ENCODE measurements at places on chromosomes 1 and 21.
A peak's percentile ranks its signal among the peaks of the same experiment; 100 is the strongest.

GRCh38 chr1:231663211-231663792, 36.7 kb downstream of the DISC1 start:
- peak; percentile 88 for DNase-seq

- DNase-seq = no peak
Measured at GRCh38 chr1:174219606-174220370, 60.5 kb downstream of the RABGAP1L start.

DNA sequence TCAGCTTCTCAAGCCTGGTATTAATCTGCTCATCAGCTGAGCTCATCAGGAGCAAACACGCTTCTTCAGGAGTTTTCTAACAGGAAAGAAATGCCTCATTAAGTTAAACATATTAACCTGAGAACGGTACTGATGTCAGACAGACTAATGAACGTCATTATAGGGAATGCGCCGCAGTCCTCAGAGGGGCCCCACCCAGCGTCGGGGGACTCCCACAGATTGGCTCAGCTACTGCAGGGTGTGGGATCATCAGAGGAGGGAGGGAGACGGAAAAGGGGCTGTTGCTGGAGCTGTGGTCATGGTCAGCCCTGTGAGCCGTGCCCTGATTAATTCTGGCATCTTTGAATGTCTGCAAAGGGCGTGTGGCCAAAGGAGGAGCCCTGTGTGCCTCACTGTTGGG, 348.5 kb downstream of the PTPRU start:
- no peak for DNase-seq

DNA sequence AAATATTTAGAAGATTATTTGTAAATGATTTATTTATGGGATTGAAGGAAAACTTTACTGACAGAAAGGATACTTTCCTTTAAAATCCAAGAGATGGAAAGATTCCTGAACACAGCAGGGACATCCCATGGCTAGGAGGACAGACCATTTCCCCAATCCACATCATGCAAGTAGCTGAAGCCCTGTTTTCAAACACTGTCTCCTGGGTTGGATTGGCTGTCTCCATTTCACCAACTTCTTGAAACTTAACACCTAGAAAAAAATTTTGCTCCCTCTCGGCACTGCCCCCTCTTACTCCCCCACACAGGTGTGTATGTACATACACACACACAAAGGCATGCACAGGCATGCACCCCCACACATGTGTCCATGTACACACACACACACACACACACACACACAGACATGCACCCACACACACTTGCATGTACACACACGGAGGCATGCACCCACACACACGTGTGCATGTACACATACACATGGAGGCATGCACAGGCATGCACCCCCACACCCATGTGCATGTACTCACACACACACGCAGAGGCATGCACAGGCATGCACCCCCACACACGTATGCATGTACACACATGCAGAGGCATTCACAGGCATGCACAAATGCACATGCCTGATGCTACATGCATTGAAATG, 320.0 kb downstream of the CHRM3 start:
- no peak for DNase-seq

DNA sequence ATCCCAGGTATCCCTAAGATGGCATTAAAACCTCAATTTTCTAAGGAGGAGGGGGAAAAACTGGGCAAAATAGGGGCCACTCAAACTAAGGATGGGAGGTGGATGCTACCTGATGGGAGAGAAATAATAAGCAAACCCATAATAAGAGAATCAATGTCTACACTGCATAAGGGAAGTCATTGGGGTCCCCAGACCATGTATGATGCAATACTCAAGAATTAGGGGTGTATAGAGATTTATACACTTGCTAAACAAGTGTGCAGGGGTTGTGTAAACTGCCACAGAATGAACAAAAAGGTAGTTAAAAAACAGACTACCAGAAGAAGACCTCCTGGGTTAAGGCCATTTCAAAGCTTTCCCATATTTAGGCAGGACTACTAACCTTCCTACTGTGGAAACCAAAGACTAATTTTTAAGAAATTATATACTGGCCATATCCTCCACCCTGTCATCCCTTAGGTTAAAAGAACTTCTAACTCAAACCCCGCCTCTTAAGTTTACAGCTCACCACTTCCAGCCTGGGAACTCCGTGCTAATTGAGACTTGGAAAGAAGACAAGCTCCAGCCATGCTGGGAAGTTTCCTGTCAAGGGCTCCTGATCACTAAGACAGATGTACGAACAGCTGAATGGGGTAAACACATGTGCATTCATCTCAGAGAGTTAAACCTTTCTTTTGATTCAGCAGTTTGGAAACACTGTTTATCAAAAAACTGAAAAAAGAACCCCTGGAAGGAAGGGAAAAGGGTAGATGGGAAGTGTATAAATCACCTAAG, 64.4 kb upstream of the TLR5 start:
- no peak for DNase-seq

- DNase-seq = no peak
Measured at GRCh38 chr1:227937031-227937837, 10.5 kb downstream of the WNT9A start.

GRCh38 chr1:80171631-80172030, 1165.1 kb upstream of the ADGRL4 start:
- no peak for DNase-seq

DNA sequence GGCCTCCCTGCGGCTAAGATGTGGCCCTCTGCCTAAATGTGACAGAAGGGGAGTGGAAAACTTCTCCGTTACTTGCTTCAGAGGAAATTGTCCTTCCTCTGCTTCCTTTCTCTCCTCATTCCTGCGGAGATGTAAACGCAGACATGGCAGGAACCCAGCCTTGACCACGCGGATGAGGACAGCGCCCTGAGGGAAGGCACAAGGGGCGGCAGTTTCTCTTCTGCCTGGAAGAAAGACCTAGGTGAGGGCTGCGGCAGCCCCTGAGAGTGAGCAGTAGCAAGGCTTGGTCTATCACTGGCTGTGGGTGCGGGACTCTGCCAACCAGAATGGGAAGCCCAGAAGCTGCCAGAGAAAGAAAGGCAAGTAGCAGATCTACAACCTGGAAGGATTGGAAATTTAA, 14.0 kb upstream of the CTPS1 start:
- DNase-seq = no peak

- no peak for DNase-seq
Measured at GRCh38 chr1:234531151-234531635, 52.2 kb upstream of the TARBP1 start.

DNA sequence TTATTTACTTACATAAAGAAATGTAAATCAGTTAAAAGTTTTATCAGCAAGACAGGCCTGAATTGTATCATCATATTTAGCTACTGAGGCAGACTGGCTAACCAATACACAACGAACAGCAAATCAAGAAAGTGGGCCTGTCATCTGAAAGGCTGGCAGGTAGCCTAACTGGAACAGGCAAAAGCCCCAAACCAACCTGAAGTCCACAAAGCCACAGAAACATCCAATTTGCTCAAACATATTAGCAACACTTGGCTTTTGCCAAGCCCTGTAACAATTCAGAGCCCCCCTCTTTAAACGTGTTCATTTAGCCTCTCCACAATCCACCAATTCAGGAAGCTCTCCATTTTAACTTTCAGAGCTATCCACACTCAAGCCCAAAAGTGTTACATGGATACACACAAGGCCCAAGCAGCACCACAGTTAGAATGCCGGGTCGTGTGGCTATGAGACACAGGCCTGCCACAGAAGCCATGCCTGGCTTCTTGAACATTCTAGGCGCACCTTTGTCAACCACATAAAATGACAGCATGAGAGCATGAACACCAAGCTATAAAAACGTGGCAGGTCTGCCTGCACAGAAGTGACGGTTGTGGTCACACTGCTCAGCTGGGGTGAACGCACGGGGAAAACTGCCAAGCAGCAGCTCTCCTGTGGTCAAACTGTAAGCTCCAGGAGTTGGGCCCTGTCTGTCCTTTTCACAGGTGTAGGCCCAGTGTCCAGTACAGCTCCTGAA, 49.3 kb downstream of the CD34 start:
- no peak for DNase-seq

- DNase-seq = no peak
Measured at GRCh38 chr1:248144513-248145198, at the start of gene OR2M5. TSS of gene OR2M5 (plus strand) at chr1:248145148. CDS start at chr1:248145148, 0 bp downstream.

- DNase-seq = no peak
Measured at GRCh38 chr1:230176871-230177411, 109.9 kb downstream of the GALNT2 start.

GRCh38 chr21:43299441-43300277, 127.3 kb downstream of the SIK1 start:
- DNase-seq = no peak

GRCh38 chr1:85328713-85329397, 52.4 kb upstream of the BCL10 start:
- no peak for DNase-seq

GRCh38 chr1:158328426-158328825, 2.9 kb downstream of the CD1B start:
- DNase-seq = peak; percentile 71

DNA sequence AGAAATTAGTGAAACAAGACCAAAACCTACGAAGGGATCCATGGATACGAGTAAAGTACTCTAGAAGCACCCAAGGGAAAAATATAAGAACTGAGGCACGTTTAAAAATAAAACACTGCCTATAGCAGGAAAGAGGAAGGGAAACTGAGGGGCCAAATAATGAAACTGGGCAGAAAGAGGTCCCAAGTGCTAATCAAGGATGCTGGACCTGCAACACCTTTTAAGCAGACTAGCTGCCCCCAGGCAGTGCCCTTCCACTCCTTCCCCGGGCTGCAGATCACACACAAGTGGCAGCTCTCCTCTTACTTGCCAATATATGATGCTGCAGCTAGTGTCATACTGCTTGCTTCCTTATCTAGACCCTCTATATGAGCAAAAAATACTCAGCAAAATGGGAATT, 7.6 kb upstream of the OTUD7B start:
- DNase-seq = no peak

- no peak for DNase-seq
Measured at GRCh38 chr1:234956821-234957329, 171.8 kb downstream of the TOMM20 start.

DNA sequence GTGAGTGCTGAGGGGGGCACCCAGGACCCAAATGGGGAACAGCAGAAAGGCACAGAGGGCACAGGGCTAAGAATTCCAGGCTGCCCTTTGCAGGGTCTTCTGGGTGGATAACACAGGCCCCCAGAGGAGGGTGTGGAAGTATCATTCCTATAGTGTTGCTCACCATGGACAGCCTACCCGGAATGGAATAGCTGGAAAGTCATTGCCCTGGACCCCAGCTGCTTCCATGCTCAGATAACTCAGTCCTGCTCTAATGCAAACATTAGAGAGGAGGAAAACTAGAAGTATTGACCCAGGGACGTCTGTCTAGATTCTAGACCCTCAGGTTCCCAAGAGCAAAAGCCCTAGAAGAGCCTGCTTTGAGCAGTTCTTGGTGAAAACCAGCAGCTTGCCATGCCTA, 24.7 kb downstream of the SLC6A17 start:
- no peak for DNase-seq

DNA sequence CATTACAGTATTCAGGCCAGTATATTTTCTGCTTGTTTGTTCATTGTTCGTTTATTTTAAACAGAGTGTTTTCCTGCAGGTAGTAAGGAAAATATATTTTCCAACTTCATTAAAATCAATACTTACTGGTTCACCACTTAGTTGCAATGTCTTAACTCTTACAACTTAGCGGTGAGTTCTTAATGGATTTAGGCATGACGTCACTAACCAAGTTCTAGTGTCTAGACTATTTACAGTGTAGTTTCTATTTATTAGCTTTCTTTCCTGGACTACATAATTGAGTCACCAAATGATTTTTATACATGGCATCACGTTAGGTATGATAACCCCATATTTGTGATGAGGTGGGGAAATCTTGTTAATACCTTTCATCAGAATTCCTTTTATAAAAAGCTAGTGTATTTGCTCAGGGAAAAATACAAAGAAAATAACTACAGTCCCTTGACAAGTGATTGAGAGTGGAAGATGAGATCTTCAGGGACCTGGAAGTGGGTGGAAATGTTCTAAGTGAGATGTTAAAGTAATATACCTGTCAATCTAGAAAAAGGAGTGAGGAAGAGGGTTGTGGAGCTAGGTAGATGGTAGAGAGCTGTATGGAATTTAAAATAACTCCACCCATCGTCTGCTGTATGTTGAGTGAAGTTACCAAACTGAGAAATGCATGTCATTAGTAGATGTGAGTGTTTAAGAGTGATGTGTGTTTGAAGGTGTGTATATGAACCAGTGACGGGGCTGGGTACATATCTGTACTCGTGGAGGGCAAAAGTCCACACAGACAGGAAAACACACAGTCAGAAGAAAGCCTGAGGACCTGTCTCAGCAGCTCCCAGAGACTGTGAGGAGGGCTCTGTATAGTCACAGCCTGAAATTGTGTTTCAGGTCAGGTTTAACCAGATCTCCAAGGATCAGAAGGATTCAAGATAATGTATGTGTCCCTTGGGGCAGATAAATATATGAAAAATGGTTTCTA, 197.6 kb upstream of the ADAMTS5 start:
- no peak for DNase-seq

DNA sequence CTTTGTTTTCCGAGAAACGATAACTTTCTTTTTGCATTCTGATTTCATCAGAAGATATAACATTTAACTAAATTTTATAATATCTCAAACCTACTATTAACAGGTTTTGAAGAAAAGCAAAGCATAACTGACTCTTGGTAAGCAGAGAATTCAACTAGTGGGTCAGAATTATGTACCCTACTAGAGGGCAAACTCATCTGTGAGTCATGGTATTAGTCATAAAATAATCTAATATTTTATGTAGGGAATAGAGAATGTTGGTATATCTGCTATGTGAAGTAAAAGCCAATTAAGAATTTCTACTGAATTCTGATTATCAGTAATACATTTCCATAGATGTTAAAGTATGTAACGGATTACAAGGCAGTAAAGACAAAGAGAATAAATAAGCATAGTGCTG, 56.8 kb downstream of the USP1 start:
- DNase-seq = no peak

GRCh38 chr1:204345941-204346645, 13.6 kb downstream of the PLEKHA6 start:
- DNase-seq = no peak

DNA sequence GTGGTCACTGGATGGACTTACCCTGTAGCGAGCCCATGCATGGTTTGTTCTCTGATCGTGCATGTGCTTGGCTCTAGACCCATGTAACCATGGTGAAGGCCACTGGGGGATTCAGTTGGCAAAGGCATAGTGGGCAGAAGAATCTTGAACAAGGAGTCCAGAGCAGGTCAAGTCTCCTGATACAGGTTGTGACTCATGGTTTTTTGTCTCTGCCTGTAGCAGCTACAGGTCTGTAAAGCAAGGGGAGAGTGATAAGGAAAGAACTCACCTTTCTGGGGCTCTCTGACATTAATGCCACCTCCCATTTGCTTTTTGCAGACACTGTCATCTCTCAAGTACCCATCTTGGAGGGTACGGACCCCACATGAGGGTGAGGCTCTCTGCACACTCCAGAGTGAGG, 153.4 kb upstream of the CAMK1G start:
- DNase-seq = no peak

- DNase-seq = no peak
Measured at GRCh38 chr21:38628349-38628748, 130.1 kb upstream of the ERG start.

- no peak for DNase-seq
Measured at GRCh38 chr1:222275001-222275728, 272.7 kb downstream of the HHIPL2 start.

- no peak for DNase-seq
Measured at GRCh38 chr1:207944571-207944970, 33.6 kb upstream of the CD34 start.

Measured in suppressor macrophage treated with lipopolysaccharide for 4 hours (primary cell).